ENCODE measurements at places on chromosomes 12 and 14.

GRCh38 chr14:104798300-104799243 is 2.3 kb upstream of the ZBTB42 start:
- DNase-seq, result no peak

- DNase-seq, result no peak
These were observed 47.9 kb upstream of the DBX2 start for GRCh38 chr12:45098766-45099165.

DNA sequence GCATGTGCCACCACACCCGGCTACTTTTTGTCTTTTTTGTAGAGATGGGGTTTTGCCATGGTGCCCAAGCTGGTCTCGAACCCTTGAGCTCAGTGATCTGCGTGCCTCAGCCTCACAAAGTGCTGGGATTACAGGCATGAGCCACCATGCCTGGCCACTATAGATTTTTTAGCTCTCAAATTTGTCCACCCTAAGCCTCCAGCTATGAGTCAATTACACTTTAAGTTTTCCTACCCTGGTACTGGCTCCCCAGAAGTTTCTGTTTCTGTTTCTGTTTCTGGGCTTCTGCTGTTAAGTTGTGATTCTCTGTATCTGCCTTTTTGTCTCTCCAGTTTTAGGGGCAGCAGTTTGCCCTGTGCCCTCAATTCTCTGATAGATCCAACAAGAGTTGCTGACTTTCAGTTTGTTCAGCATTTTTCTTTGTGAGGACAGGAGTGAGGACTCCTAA is 4.4 kb upstream of the TINF2 start:
- no peak for DNase-seq

DNA sequence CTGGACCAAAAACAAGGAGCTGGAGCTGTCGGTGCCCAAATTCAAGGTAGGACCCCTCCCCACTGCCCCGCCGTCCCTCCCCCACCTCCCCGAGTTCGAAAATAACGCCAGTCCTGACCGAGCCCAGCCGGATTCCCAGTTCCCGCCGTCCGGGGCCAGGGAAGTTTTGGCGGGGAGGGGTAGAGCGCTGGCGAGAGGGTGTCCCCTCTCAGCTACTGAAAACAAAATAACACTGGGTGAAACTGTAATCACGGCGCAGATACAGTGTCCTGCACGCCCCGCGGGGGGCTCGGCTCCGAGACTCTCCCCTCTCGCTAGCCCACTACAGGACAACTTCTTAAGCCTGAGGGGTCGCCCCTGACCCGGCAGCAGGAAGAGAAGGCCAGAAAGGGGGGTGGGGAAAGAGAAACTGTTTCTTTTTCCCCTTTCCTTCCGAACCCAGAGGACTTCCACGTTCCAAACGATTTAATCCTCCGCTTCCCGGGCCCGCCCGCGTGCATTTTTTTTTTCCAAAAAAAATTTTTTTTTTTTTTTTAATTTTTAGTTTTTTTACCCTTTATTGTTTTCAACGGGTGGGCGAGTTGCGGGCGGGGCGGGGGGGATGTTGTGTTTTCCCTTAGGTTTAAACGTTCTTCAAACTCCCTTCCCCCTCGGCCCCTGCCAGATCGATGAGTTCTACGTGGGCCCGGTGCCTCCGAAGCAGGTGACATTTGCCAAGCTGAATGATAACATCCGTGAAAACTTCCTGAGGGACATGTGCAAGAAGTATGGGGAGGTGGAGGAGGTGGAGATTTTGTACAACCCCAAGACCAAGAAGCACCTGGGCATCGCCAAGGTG is 1.6 kb downstream of the SETD1B start:
- DNase-seq, result no peak

- DNase-seq, result no peak
These were observed 52.5 kb downstream of the PAX9 start for GRCh38 chr14:36713960-36714703.

- DNase-seq, result no peak
These were observed 77.3 kb downstream of the SNAPC1 start for GRCh38 chr14:61839507-61839906.

DNA sequence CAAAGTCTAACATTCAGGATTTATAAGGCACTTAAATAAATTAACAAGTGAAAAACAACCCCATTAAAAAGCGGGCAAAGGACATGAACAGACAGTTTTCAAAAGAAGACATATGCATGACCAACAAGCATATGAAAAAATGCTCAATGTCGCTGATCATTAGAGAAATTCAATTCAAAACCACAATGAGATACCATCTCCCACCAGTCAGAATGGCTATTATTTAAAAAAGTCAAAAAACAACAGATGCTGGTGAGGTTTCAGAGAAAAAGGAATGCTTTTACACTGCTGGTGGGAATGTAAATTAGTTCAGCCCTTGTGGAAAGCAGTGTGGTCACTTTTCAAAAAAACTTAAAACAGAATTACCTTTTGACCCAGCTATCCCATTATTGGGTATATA is 60.7 kb upstream of the BDKRB2 start:
- DNase-seq, result no peak

DNA sequence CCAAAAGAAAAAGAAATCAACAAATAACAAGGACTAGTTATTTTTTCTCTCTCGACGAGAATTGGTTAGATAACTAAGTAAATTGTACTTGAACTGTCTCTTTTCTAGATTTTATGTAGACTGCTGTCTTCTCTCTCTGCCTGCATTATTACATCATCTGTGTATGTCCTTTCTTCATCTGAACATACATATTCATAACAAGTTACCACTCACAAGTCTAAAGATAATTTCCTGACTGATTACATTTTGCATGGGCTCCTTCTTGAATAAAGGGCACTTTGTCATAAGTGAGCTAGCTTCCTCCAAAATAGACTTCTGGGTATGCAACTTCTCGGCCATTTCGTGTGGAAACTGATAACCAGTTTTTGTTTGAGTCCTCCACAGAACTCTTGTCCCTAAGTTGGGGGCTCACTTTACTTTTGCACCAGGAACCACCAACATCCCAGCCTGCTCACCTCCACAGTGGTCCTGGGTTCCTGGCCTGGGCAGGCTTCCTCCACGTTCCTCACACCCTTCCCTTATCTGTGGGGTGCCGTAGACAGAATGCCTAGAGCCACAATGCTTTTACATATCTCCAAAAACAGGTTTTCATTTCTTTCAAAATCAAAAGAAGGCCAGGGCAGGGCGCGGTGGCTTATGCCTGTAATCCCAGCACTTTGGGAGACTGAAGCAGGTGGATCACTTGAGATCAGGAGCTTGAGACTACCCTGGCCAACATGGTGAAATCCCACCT is 6.2 kb upstream of the DDX47 start:
- DNase-seq, result no peak

DNA sequence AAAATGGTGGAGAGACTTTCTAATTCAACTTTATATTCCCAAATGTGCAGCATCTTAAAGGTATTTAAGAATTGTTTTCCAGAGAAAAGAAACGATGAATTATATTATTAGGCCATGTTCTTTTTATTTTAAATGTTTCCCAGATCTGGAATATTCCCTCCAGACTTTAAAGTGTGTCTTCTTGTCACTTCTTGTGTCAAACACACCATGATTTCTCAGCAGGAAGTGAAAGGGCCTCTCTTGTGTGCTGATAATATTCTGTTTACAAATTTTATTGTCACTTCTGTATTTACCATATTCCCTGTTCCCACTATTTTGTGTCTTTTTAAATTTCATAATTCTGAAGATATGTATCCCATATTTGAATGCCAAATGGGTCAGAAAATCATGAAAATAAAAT is 455.0 kb upstream of the FLRT2 start:
- no peak for DNase-seq

All from activated CD8-positive, alpha-beta memory T cell treated with anti-CD3 and anti-CD28 coated beads for 4 hours (primary cell).